ENCODE measurements at places on chromosomes 4 and X.

DNA sequence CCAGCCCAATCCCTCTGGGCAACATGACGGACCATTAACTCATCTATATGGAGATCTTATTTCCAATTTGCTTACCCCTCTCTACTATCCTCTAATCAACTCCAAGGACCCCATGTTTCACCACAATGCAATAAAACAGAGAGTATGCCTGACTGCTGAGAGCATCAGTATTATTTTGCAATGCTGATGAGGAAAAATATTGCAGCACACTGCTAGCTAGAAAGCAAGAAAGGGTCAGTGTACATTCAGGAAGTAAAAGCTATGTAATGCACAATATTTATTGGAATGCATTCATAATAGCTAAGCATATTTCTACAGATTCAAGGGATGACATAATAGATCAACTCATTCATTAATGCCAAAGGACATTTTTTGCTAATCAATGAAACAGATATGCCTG, 33.2 kb downstream of the ARAP2 start:
- no peak for DNase-seq

DNA sequence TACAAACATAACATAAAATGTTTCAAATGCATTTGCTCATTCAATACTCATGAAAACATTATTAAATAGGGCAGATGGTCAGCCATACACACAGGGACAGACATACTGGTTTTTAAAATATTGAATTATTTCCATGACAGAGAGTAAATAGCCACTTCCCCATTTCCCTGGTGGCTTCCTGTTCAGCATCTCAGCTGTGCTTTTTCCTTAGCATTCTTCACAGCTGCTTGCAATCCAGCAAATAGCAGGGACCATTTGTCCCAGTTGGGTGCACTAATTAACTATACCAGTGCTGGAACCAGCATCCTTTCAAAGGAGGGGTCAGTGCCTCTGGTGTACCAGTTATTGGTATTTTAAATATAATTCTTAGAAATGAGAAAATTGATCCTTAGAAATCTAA, 964.7 kb downstream of the RAB28 start:
- no peak for DNase-seq

DNA sequence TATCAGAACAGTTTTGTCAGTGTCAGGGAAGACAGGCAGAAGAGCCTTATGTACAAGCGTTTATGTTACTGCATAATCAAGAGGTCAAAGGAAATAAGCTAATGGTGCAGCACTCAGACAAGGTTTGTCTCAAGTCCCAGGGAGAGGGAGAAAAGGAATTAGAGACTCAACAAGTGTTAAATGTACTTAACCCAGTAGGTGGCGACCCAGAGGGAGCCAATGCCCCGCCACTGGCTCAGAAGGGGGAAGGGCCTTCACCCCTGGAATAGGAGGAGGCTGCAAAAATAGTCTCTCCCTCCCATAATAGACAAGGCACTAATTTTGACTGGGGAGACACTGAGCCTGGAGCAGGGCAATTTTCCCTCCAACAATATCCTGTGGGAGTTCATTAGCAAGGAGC, 14.1 kb upstream of the PAPSS1 start:
- DNase-seq, result no peak

DNA sequence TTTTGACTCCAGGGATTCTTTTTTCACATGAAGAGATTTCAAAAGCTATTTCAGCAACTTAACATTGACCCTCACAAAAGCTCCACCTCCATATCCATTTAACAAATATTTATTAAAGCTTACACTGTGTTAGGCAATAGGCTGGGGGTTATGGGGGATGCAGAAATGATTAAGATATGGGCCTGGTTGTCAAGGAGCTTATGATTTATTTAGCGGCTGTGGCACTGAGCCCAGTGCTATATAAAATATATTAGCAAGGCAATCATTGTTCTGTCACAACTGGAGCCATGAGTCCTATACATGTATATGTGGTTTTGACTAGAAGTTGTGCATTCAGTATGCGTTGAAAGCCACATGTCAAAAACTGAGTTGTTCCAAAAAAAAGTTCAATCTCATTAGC, 131.1 kb downstream of the GPC3 start:
- no peak for DNase-seq

GRCh38 chr4:184385705-184386141, 88.6 kb downstream of the IRF2 start:
- DNase-seq, result no peak

GRCh38 chrX:110863883-110864282, 68.3 kb upstream of the CHRDL1 start:
- DNase-seq, result no peak

- no peak for DNase-seq
Observed at GRCh38 chrX:124348182-124348581, 1.8 kb downstream of the SH2D1A start.

GRCh38 chr4:99090481-99091215, 2.1 kb upstream of the ADH5 start:
- DNase-seq, result no peak
